Lung microvascular endothelial cell (primary cell): ENCODE measurements at places on chromosomes 7 and 10. TPM values are rescaled to one million over a fixed set of nuclear protein-coding genes. Genes with fewer than 3 reads are reported as not detected.

FEZF1 gene
- not detected in 2 replicates for total RNA-seq

GFRA1 gene
- 5.7 and 18.5 TPM in 2 replicates for total RNA-seq

CLDN3 gene
- 0.44 and 0.60 TPM in 2 replicates for total RNA-seq

MAT1A gene
- total RNA-seq = not detected in 2 replicates

ATOH7 gene
- total RNA-seq = not detected in 2 replicates

PDE1C gene
- under 0.01 and 0.22 TPM in 2 replicates for total RNA-seq

ADIRF gene
- total RNA-seq = 10.1 and 37.7 TPM in 2 replicates

GLRX3 gene
- 47.2 and 53.8 TPM in 2 replicates for total RNA-seq

NKX1-2 gene
- total RNA-seq = not detected in 2 replicates

ZNF727 gene
- under 0.01 and 0.60 TPM in 2 replicates for total RNA-seq

ANKRD2 gene
- total RNA-seq = 0.20 and 0.44 TPM in 2 replicates

VWDE gene
- total RNA-seq = under 0.01 TPM in 1 of 2 replicates, not detected in the other

SRI gene
- 69.2 and 95.9 TPM in 2 replicates for total RNA-seq

KLF14 gene
- not detected in 2 replicates for total RNA-seq

ZP3 gene
- total RNA-seq = 0.65 and 1.8 TPM in 2 replicates

C10orf105 gene
- not detected in 2 replicates for total RNA-seq

GNA12 gene
- 22.0 and 27.2 TPM in 2 replicates for total RNA-seq

ENO4 gene
- not detected in 2 replicates for total RNA-seq

PSD gene
- total RNA-seq = under 0.01 and 0.60 TPM in 2 replicates

CYP26C1 gene
- total RNA-seq = 0.44 and 1.6 TPM in 2 replicates

DPY19L1 gene
- 50.8 and 55.0 TPM in 2 replicates for total RNA-seq

JAZF1 gene
- 1.4 and 2.4 TPM in 2 replicates for total RNA-seq

COL17A1 gene
- total RNA-seq = under 0.01 and 0.44 TPM in 2 replicates

SORCS1 gene
- not detected in 2 replicates for total RNA-seq

PNLIP gene
- total RNA-seq = not detected in 2 replicates

GPC2 gene
- 1.3 and 2.2 TPM in 2 replicates for total RNA-seq

IL6 gene
- total RNA-seq = 0.60 and 0.87 TPM in 2 replicates

ELMO1 gene
- total RNA-seq = 30.7 and 36.5 TPM in 2 replicates

MEST gene
- total RNA-seq = 0.40 and 1.1 TPM in 2 replicates

TMEM196 gene
- total RNA-seq = not detected in 2 replicates

TYW1B gene
- total RNA-seq = 0.87 and 5.4 TPM in 2 replicates

INHBA gene
- 0.40 and 1.5 TPM in 2 replicates for total RNA-seq

WNT16 gene
- not detected in 2 replicates for total RNA-seq

ZNF503 gene
- 0.87 and 0.99 TPM in 2 replicates for total RNA-seq

CTAGE8 gene
- total RNA-seq = not detected in 2 replicates

TEX47 gene
- total RNA-seq = not detected in 2 replicates

CNTNAP2 gene
- under 0.01 TPM in 1 of 2 replicates, not detected in the other for total RNA-seq

GSTO2 gene
- total RNA-seq = 0.65 and 0.99 TPM in 2 replicates

ABCB4 gene
- not detected in 2 replicates for total RNA-seq

VAX1 gene
- total RNA-seq = not detected in 2 replicates

OR13A1 gene
- not detected in 2 replicates for total RNA-seq

RBP4 gene
- not detected in 2 replicates for total RNA-seq

INA gene
- total RNA-seq = under 0.01 TPM in 2 replicates

LIPJ gene
- total RNA-seq = not detected in 2 replicates

TMEM229A gene
- not detected in 2 replicates for total RNA-seq

SLC39A12 gene
- total RNA-seq = under 0.01 TPM in 1 of 2 replicates, not detected in the other

PLXDC2 gene
- total RNA-seq = 0.87 and 9.1 TPM in 2 replicates

TMEM209 gene
- 4.6 and 5.4 TPM in 2 replicates for total RNA-seq

ARL5B gene
- 13.1 and 16.1 TPM in 2 replicates for total RNA-seq

CFAP70 gene
- under 0.01 and 0.20 TPM in 2 replicates for total RNA-seq

PUS7 gene
- total RNA-seq = 13.9 and 23.0 TPM in 2 replicates
